ENCODE measurements at places on chromosomes 11 and 22. TPM values are rescaled to one million over a fixed set of nuclear protein-coding genes. Genes with fewer than 3 reads are reported as not detected.
A peak's percentile ranks its signal among the peaks of the same experiment; 100 is the strongest.

- no peak for DNase-seq
Observed at GRCh38 chr11:17985517-17985916, 27.3 kb downstream of the SERGEF start.

DNA sequence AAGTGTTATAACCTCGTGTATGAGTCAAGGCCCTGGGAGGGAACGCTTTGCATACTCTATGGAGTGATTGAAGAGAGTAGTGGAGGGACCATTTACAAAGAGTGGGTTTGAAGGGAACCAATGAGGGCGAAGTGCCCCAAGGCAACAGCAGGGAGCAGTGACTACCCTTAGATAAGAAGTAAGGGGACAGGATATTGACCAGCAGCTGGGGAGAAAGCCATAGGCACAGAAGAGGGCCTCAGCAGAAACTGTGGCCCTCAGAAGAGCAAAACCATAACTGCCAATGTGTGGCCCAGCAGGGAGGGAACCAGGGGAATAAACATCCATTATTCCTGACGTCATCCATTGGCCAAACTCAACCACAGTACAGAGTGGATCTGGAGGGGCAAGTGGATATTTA, 24.7 kb downstream of the PARVA start:
- no peak for DNase-seq

DNA sequence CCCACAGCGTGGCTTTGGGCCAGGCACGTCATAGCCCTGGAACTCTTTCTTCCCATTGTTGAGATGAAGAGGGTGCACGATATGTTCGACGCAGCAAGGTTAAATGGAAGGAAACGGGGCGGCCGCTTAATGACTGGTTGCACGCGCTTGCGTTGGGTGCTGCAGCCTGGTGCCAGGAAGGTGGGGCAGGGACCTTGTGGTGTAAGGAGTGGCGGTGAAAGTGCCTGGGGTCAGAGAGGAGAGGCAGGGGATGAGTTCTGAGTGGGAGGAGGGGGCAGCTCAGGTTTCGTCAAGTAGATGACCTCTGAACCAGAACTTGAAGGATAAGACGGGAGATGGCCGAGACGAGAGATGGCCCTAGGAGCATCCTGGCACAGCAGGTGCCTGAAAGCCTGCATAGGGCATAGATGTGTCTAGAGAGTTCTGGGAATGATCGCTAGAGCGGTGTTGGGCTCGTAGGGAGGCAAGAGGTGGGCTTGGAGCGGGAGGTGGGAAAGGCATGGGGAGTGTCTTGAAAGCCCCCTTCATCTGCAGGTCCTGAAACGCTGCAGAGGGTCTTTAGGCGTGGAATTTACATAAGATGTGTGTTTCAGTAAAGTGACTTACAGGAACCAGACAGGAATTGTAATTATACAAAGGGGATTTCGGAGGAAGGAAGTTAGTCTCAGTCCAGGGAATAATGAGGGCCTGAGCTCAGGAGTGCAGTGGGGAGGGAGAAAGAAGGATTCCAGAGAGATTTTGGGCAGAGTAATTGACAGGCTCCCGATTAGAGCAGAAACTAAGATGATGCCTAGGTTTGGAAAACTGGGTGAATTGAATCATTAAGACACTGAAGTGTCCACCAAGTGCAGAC, 43.2 kb upstream of the CLDN5 start:
- no peak for DNase-seq

- no peak for DNase-seq
Observed at GRCh38 chr11:36431429-36432092, 78.5 kb downstream of the TRAF6 start.

DNA sequence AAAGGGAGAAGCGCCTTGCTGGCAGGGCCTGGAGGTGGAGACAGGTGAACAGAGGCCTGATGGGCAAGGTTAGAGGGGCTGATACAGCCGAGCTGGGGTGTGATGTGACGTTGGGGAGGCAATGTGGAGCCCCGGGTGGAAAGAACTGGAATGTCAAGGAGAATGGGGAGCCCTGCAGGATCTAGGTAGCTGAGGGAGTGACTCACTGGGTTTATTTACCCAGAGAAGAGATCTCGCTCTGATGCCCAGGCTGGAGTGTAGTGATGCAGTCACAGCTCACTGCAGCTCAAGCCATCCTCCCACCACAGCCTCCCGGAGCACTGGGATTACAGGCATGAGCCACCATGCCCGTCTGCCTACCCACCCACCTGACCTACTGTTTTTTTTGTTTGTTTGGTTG, 1.9 kb upstream of the CYB5R3 start:
- no peak for DNase-seq

Gene TTC17
- 122 TPM for total RNA-seq

Gene RFPL1
- not detected for total RNA-seq

- no peak for DNase-seq
Observed at GRCh38 chr11:30316237-30316636, 6.7 kb upstream of the ARL14EP start.

Gene IFITM1
- total RNA-seq, result 125 TPM

Gene TPBGL
- 0.20 TPM for total RNA-seq

Gene RASL10A
- 2.1 TPM for total RNA-seq

- DNase-seq, result no peak
Observed at GRCh38 chr11:68128682-68129327, 7.6 kb upstream of the CHKA start.

Gene MTCH2
- 77.9 TPM for total RNA-seq

- DNase-seq, result peak; percentile 86
Observed at GRCh38 chr11:61488651-61489291, 19.8 kb upstream of the LRRC10B start.

Gene CRYBB3
- total RNA-seq, result 0.28 TPM

GRCh38 chr11:12087075-12088004, 23.1 kb upstream of the MICAL2 start:
- DNase-seq, result no peak

DNA sequence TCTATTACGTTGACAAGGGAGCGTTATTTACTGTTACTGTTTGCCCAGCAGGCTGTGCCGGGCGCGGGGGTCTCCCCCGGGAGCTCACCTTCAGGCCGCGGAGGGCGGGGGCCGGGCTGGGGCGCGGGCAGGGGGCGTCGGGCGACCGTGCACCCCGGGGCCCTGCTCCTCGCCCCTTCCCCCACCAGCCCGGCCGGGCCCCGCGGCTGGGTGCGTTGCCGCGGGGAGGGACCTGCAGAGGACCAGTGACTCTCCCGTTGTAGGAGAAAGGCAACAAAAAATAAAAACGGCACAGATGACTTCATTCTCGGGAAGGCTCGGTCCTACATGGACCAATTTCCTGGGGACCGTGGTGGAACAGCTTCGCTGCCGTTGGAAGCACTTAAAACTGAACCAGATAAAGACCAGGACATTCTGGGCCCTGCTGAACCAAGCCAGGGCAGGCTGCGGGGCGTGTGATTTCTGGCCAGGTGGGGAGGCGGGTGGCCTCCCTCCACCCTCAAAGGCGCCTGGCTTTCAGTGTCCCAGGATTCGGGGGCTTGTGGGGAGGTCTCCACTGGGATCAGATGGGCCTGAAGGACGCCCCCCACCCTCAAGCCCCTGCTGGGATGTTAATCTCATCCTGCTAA, 57.4 kb downstream of the IGLL1 start:
- peak; percentile 69 for DNase-seq

Gene FAM118B
- total RNA-seq, result 40.4 TPM

Gene TRMU
- 37.0 TPM for total RNA-seq

DNA sequence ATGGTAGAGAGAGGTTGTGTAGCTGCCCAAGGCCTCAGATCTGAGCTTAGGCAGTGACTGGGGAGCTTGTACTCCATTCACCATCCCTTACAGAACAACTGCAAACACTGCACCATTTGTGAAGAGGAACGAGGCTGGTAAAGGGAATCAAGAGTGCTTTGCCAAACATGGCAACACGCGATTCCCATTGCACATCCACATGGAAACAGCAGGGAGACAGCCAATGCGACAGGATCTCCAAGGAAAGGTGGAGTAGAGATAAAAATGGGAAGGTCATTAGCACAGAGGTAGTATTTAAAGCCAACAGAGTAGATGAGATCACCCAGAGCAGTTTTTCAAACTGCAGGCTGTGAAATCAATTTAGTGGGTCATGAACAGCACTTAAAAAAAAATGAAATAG, 42.0 kb downstream of the TCF20 start:
- DNase-seq, result peak; percentile 43

DNA sequence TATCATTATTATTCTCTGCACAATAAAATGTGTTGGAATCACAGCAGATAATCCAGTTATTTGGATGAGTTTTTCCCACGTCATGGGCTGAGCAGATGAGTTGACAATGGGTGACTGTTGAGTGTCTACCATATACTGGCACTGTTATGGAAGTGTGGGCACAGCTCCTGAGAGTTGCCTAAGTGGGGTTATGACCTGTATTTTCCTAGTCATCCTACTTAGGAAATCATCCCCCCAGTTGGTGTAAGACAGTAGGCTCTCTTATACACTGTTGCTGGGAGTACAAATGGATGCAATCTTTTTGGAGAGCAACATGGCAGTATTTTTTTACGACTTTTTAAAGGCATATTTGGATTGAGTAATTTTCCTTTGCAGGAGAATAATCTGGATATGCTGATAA, 66.4 kb downstream of the TRAF6 start:
- DNase-seq, result no peak

DNA sequence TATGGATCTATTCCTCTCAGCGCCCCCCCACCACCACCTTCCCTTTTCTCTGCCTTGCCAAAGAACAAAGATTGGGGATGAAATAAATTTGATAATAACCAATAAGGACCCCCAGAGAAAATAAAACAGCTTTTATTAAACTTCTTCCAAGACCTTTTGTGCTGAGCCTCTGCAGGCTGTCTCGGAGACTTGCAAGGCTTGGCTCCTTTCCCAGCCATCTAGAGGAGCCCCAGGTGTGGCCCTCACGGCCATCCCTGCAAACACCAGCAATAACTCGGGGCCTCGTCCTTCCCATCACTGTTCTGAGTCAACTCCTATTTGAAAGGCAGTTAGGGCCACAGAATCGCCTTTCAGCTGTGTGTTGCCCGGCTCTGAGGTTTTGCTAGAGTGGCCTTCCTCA, 51.2 kb upstream of the LMO1 start:
- no peak for DNase-seq

DNA sequence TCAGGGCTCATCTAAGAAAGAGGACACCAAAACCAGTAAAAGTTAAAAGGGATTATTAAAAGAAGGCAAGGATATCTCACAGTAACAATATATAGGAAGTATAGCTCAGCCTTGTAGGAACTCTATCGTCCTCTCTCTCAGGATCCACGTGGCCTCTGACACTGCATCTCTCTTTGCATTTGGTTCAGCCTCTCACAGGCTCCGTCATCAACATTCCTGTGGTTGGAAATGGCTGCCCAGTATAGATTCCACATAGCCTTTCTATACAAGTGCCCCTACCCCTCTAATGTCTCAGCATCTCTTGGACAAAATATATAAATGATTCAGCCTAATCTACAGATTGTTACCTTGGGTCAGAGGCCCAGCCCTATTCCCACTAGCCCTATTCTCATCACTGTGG, 101.3 kb upstream of the DBX1 start:
- no peak for DNase-seq

DNA sequence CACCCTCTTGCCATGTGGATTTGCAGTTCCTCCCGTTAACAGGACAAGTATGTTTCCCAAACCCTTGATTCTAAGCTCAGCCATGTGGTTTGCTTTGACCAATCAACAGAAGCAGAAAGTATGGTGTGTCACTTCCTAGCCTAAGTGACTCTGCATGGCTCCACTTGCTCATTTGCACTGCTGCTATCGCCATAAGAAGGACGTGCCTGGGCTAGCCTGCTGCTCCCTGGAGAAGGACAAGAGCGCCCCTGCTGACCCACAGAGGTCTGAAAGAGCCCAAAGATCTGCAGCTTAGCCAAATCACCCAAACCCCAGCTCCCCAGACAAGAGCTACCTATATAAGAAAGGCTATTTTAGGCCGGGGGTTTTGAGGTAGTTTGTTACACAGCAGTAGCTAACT, 18.0 kb downstream of the TBRG1 start:
- no peak for DNase-seq

DNA sequence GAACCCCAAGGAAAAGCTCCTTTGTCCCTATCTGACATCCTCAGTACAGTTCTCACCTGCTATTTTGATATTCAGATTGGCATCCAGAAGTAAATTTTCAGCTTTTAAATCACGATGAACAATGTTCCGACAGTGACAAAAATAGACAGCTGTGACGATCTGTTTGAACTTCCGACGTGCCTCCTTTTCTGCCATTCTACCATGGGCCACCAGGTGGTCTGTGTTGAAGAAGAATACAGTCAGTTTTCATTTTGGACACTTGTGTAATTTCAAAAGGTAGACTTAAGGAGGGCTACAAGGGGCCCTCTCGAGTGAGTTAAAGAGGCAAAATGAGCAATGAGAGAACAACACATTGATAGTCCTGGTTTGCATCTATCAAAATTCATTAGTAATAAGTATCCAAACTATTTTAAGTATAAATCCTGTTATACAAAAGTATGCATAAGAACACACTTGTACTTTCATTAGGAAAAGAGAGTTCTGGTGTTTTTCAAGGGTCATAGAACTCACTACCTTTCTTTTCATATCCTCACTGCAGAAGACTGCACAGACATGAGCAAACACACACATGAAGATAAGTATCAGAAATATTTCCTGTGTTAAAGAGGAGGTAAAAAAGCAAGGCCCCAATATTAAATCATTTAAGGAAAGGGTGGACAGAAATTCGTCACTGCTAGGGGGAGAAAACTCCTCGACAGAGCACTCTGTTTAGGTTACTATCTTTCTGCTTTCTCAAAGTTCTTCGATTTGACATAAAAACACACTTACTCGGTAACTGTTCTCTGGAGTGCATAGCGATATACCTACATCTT, 89.9 kb upstream of the APOA1 start:
- DNase-seq, result no peak

DNA sequence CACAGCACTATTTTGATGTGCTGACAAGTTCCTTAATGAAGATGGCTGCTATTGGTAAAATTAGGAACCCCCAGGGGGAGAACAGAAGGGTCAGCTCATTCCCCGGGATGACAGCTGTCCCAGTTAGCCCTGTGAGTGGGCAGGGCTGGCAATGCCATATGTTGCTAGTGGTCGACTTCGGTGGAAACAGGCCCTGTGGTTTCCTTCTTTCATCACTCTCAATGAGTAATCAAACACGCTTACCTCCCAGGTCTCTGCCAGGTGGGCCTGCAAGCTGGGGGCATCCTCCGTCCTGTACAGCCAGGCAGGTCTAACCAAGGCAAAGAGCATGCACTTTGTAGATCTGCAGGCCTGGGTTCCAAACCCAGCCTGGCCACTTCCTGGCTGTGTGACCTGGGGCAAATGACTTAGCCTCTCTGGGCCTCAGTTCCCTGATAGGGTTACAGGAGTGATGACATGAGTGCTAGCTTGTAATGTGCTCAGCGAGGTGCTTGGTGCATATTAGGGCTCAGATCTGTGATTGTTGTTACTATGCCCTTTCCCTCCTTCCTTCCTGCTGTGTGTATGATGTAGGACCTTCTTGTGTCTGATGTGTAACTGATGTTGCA, 85.2 kb downstream of the TSPAN18 start:
- no peak for DNase-seq

GRCh38 chr22:20249797-20250354, 18.2 kb downstream of the RTN4R start:
- peak; percentile 58 for DNase-seq

Gene TOB2
- total RNA-seq, result 17.1 TPM

GRCh38 chr11:15807827-15808226, 548.5 kb downstream of the SOX6 start:
- no peak for DNase-seq
